NCI-H1436 treated with DMSO at 0.1 percent for 48 hours (cell line): ENCODE measurements at places on chromosomes 2 and 18.

DNA sequence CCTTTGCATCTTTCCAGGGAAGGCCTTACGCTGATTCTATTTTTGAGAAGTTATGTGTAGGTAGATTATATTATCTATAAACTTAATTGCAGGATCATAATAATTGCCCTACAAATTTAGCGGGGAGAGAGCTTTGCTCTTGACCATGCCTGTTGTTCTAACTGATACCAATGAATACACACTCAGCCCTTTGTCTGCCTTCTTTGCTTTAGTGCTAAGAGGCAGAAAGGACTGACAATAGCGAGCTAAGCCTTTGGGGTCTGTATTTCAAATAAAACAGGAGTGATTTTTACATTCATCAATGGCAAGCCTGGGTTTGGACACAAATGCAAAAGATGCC is 115.3 kb upstream of the STON1 start:
- no peak for DNase-seq

DNA sequence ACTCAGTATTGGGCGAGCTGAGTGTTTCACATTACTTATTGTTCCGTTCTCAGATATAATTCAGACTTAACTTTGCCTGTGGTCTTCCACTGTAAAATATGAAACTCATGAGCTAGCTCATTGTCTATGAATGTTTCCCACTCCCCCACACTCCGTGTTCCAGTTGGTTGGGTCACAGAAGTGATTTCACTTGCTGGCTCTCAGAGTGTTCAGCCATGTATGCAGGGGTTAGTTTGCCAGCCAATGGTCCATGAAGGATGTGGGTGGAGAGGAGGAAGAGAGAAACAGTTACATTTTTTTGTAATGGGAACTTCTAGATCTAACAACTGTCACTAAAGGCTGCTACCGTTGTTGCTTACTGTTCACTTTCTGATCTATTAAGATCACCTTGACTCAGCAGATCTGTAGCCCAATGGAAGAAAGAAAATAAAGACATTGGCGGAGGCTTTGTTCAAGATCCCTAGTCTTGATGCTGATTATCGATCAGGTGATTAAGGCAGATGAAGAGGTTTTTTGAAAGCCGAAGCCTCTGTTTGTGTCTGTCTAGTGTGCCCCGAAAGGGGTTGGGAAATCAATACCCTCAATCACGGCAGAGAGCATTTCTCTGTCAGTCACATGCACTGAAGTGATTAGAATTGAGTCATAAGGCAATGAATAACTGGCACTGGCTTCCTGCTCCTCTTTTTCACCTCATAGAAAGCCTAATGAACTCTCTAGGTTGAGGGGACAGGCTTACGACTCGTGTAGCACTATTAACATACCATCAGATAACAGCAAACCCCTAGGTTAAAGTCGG is 279.7 kb upstream of the FIGN start:
- DNase-seq = no peak

- DNase-seq = no peak
These were observed 159.4 kb downstream of the CCDC148 start for GRCh38 chr2:158297120-158297519.

DNA sequence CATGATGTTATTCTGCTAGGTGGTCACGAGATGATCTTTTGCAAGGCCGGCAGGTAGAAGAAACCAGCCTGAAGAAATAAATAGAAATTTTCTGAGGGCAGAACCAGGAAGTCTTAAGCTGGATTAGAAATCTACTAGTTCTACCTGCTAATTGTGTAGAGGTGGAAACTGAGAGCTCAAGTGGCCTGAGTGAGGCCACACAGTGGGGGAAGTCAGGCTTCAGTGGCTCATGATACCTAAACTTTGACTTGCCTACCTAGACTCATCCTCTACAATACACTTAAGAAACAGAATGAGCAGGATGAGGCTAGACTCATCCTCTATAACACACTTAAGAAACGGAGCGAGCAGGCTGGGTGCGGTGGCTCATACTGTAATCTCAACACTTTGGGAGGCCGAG is 134.9 kb upstream of the NDUFV2 start:
- DNase-seq = no peak

DNA sequence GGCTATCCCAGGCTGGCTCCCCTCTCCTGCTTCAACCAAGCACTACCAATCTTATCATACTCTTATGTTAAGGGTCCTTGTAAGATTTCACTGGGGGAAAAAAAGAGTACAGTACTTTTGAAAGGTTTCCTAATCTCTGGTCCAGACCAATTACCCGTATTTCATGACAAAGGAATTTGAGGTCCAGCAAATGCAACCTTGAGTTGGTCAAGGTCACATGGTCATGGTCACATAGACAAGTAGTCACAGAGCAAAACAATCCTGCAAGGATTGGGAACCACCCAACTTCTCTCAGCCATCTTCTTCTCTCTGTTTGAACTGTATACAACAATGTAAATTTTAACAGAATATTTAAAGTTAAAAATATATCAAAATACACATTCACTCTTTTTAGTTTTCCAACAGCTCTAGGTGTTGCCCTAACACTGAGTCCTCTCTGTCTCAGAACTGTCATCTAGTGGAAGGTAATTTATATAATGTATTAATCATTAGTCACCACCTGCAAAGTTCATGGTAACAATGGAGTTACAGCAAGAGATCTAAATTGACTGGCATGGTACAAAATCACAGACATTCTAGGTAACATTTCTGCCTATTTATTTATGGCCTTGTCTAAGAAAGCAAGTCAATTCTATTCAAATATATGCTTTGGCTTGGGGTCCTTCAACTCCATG is 21.5 kb downstream of the DTNB start:
- DNase-seq = no peak

DNA sequence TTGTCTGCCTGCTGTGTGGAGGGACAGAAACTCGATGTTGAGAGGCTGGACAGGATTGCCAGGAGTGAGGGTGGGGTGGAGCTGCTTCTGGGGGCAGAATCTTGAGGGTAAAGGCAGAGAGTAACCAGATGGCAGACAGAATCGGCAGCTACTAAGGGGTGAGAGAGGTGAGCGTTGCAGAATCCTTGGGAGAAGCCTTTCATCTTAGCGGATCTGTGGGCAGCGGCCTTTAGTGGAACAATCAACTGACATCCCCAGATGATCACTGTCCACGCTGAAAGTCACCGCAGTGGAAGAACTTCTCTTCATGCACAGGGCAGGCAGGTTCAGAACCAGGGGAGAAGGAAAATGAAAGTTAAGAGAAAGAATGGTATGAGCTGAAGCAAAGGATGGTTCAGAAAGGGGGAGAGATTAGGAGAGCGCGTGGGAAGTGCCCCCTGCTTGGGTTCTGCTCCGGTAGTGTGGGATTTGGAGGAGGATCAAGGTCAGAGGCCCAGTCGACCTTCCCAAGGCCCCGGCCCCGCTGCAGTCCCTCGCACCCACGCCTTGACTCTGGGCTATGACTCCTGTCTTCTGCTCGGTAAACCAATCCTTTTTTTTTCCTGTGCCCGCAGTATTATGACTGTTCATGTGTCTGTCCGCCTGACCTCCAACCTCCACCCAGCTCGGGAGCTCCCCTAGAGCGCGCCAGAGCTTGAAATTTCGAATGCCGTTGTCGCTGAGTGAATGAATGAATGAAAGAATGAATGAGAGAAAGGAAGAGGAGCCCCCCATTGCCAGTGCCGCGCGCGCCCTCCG is 584 bp downstream of the BOLA3 start:
- DNase-seq = no peak

DNA sequence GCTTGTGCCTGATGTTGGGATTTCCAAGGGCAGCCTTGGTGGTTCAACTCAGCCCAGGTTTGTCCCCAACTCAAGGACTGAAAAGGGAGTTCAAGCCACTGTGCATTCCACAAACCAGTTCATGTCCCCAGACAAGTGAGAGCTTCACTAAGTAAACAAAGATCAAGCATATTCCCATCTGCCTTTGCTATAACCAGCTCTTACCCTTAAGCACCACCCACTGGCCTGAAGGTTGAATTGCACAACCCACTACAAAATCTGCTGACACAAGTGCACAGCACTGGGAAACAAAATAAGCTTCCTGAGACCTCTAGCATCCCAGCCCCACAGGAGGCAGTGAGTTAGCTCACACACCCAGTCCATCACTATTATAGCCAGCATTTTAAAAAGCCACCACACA is 516.7 kb downstream of the NR4A2 start:
- no peak for DNase-seq

DNA sequence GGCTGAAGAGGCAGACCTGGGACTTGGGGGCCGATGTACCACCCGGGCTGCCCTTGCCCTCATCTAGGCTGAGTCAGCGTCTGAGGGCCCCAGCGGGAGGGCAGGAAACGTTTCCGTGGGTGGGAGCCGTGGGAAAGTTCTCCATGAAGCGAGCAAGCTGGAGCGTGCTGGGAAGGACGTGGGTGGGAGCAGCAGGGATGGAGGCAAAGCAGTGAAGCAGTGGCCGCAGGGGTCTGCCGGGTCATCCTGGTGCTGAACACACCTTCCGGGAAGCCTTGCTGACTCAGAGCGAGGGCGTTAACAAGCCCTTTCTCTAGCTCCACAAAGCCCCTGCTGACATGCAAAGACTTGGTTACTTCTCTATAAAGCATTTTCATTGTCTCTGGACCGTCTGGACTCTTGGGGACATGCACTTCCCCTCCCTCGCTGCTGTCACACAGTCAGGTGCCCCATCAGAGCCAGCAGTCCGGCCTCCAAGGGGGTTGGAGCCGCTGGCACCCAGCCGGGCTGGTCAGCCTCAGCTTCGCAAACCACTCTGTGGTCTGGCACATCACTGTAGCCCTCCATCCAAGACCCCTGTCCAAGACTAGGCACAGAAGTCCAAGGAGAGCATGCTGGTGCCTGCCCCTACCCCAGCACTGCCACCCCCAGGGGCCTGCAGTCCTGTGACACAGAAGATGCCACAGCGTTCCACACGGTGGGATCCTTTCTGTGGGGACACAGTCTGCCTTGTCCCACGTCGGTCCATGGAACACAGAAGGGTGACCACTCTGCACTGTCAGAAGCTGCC is 115.1 kb upstream of the GPC1 start:
- DNase-seq = no peak
